ENCODE measurements at places on chromosomes 11 and 22.

DNA sequence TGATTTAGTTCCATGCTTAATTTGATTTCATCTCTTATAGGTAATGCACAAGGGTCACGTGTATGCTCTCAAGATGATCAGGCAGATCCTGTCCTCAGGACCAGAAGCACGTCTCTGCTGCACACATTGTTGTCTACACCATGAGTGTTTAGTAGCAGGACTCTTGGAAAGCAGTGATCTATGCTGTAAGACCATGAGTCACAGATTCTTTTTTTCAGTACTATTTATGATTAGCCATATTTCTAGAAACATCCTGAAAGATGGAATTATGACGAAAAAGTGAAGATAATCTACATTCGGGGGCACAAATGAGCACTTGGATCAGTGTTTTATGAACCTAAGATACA lies 29.6 kb downstream of the ZBED4 start:
- DNase-seq, result no peak

DNA sequence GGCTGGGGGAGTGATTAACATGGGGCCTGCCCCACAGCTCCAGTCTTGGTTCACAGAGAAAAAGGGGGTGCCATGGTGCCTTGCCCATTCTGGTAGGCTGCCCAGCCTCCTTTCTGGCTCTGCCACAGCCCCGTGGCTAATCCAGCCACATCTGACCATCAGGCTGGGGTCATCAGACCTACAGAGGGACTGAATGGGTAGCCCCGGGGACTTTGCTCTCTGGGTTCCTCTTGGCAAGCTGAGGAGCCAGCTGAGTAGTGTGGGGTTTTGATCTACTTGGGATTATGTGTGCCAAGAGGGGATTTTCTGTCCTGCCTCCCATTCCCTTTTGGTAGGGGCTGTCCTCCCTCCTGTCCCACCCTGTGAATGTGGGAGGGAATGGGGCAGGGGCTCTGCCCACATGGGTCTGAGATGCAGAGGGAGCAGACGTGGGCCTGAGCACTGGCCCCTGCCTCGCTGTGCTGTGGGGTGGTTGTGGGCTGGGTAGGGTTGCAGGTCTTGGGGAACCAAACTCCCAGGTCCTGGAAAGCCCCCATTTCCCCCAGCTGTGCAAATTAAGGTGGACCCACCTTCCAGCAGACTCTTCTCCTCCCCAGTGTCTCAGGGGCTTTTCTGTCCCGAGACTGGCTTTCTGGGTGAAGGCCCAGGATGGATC lies 32.0 kb downstream of the CD82 start:
- no peak for DNase-seq

DNA sequence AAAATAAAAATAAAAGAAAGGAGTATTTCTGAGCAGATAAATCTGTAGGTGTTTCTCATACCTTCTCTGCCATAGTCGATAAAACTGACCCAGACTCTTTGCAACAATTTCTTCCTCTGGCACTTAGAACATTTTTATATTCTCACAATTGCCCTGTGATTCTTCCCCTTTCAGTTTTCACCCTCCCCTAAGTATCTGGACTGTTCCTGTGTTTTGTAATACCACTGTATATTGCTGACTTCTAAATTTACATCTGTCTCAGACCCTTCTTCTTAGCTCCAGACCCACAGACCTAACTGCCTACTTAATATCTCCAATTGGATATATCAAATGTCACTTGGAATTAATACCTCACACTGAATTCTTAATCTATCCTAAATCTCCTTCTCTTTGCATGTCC lies 133.4 kb upstream of the DDI1 start:
- no peak for DNase-seq

DNA sequence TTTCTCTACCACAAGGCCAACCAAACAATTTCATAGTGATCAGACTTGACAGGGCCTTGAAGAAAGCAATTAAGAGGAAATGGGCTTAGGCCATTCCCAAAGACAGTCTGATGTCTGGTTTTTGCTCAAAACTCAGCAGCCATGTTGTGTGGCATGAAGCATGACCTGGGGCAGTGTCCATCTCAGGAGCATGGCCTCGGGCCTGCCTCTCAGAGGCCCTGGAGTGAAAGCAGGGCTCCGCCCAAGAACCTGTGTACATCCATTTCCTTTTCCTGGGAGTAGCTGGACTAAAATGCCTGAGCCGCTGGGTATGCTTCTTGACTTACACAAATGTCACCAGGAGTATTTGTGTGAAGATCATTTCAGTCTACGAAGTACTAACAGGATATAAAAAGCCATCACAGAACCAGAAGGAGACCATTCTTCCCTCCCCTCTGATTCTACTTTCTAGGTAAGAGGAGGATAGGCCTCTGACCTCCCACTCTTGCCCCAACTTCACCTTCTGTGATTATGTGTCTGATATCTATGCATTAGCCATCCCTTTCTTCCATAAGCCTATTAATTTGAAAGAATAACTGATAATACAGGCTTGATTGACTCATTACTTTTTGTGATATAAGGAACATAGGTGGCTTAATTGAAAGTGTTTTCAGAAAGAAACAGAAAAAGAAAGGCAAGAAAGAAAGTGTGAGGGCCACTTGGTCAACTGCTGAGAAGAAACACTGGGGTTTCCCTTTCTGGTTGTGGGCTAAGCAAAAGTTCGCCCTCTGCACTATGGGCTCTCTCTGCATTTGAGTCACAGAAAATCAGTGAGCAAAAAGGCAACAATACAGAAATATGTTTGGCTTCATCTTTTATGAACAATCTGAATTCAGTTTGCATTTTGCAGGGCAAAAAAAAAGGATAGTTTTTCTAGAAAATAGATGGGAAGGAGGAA lies 188.6 kb upstream of the MTMR2 start:
- DNase-seq, result peak; percentile 36

GRCh38 chr11:123725995-123726655 lies 15.3 kb downstream of the ZNF202 start:
- DNase-seq, result no peak

DNA sequence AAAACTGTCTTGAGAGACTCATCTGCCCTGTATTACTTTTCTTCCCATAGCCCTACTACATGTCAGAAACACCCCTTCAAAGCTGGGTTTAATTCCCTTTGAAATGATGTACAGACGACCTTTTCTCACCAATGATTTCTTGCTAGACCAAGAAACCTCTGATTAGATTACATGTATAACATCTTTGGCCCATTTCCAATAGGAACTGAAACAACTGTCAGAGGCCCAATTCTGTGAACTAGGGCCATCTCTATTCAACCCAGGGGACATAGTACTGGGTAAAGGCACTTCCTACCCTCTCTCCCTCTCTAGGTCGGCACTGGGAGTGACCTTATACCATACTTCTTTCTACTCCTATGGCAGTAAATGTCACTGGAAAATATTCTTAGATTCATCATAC lies 19.4 kb downstream of the NPAT start:
- no peak for DNase-seq

GRCh38 chr11:12287009-12287373 lies 90.4 kb upstream of the PARVA start:
- peak; percentile 26 for DNase-seq

- peak; percentile 87 for DNase-seq
Observed at GRCh38 chr11:10455637-10456487, 798 bp downstream of the AMPD3 start.

GRCh38 chr11:129620237-129621104 lies 195.2 kb upstream of the TMEM45B start:
- DNase-seq, result no peak

GRCh38 chr11:20639688-20640087 lies 29.7 kb upstream of the NELL1 start:
- DNase-seq, result no peak

GRCh38 chr11:119363851-119364590 lies 17.5 kb downstream of the USP2 start:
- peak; percentile 84 for DNase-seq

DNA sequence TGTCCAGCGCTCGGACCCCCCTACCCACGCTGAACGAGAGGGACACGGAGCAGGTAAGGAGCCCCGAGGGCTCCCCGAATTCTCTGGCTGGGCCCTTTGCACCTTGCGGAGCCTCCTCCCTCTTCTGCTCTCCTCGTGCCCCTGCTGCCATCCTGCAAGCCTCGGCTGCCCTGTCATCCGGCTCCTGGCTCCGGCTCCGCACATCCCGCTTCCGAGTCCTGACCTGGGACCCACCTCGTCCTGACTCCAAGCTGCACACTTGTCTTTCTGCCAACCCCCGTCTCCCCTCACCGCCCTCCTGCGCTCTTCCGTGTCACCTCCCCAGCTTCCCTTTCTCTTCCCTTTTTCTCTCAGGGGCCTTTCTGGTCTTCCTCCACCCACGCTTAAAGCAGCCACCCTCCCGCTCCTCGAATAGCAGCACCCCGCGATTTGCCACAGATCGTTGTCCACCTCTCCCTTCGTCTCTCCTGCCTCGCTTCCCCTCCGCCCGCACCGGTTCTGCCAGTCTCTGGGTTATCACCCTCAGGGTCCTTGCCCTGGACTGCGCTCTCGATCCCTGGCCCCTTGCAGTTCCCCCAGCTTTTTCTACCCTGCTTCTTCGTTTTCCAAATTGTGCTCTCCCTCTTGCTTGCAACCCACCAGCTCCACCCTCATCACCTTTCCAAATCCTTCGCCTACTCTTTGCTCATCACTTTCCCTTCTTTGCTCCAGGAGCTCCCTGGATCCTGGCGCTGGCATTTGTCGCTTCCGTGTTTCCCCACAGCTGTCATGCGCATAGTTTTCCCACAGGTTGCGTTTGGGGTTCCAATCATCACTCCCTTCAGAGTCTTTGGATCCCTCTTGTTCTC lies 822 bp downstream of the MARK2 start:
- peak; percentile 72 for DNase-seq

- DNase-seq, result peak; percentile 52
Observed at GRCh38 chr22:24518771-24519485, 23.8 kb downstream of the UPB1 start.

GRCh38 chr11:1759851-1760220 lies 3.9 kb downstream of the CTSD start:
- no peak for DNase-seq

GRCh38 chr11:75406338-75406777 lies 7.0 kb downstream of the RPS3 start:
- no peak for DNase-seq

DNA sequence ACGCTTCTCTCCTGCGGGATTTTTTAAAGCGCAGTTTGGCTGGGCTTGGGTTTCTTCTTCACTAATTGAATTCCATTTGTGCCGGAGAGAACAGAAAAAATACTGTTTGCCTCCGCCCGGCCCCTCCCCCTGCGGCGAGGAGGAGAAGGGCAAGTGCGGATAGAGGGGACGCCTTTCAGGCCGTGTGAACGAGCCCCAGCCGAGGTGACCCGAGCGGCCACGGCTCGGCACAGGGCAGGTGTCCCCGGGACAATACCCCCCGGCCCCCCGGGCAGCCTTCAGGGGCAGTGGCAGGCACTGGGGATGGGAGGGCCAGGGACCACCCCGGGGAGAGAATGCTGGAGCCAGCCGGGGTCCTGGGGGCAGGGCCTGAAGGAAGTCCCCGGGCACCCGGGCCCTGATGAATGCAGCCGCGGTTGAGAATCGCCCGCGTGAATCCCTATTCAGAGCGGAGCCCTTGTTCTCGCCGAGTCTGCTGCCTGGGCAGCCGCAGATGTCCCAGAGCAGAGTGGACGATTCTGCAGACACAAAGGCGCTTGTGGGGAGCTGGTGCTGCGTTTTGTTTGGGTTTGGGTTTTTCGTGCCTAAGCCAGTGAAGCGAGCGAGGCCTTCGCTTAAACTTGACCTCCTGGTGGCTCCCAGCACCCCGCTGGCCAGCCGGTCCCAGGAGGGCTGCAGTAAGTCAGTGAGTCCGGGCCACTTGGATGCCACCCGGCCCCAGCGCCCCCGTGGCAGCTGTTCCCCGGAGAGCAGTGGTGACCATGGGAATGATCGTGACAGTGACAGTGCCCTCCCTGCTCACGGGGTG lies 96.0 kb downstream of the WNT7B start:
- no peak for DNase-seq

GRCh38 chr11:28674433-28675103 lies 566.4 kb downstream of the METTL15 start:
- no peak for DNase-seq

DNA sequence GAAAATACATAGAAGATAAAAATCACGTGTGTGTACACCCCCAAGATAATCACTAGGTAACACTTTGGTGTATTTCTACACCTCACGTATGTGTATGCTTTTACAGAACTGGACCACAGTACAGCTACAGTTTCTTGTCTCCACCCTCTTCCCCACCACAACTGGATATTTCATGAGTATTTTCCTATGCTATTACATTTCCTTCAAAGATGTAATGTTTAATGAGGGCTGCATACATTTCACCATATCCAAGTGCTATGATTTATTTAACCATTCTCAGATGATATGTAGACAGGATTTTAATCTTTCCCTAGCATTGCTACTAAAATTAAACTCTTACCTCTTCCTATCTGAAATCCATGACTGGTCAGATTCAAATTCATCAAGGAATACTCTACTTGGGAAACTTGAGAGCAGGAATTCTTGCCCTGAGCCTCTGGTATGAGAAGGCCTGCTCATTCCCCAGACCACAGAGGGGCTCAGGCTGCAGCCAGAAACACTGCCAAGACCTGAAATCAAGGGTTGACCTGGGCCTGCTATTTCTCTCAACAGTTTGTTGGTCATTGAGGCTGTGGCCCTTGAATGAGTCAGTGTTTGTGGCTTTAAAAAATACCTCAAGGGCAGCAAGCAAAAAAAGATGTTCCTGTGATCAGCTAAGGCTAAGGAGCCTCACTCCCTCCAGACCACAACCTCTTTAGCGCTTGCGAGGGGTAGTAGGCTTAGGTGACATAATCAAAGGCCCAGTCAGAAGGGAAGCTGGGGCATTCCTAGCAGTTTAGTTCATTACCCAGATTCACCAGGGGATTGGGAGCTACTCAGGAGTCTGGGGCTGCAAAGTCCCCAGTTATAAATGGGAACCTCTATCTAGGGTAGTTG lies 55.5 kb downstream of the ABTB2 start:
- peak; percentile 63 for DNase-seq

GRCh38 chr11:9462806-9463537 lies 2.2 kb downstream of the ZNF143 start:
- peak; percentile 14 for DNase-seq

GRCh38 chr22:32539631-32540421 lies 65.2 kb downstream of the FBXO7 start:
- peak; percentile 35 for DNase-seq

DNA sequence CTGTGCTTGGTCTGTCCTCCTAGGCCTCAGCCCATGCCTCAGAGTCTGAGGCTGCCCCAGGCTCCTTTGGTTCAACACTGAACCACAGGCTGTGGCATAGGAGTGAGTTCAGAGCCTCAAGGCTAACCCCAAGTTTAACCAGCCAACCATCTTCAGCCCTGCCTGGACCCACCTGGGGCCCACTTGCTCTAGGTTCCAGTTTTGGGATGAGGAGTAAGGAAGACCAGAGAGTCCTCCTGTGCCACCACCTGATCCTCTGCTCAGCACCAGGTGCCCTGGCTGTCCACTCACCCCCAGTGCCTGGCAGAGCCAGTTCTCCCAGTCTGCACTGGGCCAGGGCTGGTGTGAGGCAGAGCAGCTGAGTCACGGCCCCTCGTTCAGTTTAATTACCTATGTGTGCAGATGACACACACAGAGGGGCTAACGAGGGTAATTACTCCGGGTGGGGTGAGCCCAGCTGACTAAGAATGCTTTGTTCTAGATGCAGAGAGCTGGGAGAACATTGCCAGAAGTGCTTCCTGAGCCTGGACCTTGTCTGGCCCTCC lies 12.0 kb upstream of the TMPRSS13 start:
- no peak for DNase-seq
